ENCODE measurements at places on chromosomes 2 and 18. TPM values are rescaled to one million over a fixed set of nuclear protein-coding genes. Genes with fewer than 3 reads are reported as not detected.
A peak's percentile ranks its signal among the peaks of the same experiment; 100 is the strongest.

DNA sequence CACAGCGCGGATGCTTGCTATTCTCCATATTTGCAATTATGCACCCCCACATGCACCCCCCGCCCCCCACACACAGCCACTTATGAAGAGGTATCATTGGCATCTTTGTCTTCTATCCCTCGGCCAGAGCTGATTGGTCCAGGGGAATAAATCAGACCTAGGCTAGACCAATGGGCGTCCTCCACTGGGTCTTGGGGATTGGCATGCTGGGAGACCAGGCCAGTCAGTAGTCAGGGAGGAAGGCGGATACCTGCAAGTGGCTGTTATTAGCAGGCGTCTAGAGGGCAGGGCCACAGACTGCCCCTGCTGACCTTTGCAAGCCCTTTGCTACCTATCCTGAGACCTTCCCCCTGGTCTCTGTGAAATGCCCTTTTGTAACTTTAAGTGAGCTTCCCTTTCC is 30.0 kb downstream of the ATOH8 start:
- H3K36me3 ChIP-seq = no peaks in the 10 kb centered on the region
- no peak for DNase-seq
- H3K27me3 ChIP-seq = no peaks in the 10 kb centered on the region
- no peaks in the 10 kb centered on the region for H3K4me1 ChIP-seq
- H3K27ac ChIP-seq = no peak overlapping the region

DNA sequence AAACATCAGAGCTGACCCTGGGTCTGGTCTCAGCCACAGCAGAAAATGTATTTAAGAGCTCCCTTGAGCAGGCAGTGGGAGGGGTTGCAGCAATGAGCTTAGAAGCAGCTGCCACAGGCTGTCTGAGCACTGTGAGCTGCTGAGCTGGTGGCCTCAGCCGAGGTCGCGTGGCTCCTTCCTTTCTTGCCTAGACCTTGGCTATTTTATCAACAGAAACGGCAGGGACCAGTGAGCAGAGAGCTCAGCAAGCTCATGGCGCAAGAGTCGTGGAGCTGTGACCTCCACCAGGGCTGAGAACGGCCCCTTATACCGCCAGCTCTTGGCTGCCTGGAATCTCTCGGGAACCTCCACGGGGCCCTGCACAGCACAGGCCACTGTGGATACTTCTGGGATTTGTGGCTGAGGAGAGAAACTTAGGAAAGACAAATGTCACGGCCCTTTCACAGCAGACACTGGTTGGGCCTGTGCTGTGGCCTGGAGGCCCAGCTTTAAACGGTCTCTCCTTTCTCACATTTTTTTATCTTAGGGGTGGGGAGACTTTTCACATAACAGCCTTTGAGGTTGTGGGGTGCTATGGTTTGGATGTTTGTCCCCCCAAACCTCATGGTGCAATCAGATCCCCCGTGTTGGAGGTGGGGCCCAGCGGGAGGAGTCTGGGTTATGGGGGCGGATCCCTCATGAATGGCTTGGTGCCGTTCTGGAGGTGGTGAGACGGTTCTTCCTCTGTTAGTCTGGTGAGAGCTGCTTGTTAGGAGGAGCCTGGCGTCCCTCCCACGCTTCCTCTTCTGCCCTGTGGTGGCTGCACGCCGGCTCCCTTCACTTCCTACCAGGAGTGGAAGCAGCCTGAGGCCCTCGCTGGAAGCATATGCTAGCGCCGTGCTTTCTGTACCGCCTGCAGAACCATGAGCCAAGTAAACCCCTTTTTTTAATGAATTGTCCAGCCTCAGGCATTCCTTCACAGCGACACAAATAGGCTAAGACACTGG is 1.7 kb downstream of the ALLC start:
- no peak for DNase-seq
- no peak overlapping the region for H3K27ac ChIP-seq
- no peaks in the 10 kb centered on the region for H3K27me3 ChIP-seq
- H3K4me1 ChIP-seq = no peaks in the 10 kb centered on the region
- no peaks in the 10 kb centered on the region for H3K36me3 ChIP-seq
- no peak overlapping the region for H3K4me3 ChIP-seq

DNA sequence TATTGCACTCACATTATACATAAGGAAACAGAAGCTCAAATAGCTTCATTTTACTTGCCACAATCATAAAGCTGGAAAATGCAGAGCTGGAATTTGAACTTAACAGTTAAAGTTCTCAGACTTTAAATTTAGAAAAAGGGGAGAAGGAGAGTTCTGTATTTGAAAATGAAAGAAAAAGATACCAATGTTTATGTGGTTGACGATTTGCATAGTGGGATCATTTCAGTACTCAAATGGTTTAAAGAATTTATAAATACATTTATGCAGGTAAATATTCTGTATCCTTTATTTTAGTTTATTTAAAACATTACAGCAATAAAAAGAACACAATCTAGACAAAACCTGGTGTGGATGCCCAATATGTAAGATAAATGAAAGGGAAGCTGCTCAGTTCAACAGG is 25.5 kb upstream of the STAT4 start:
- H3K36me3 ChIP-seq = no peaks in the 10 kb centered on the region
- H3K27me3 ChIP-seq = no peaks in the 10 kb centered on the region
- no peak for DNase-seq
- H3K4me1 ChIP-seq = peaks cover 5% of the 10 kb centered on the region

DNA sequence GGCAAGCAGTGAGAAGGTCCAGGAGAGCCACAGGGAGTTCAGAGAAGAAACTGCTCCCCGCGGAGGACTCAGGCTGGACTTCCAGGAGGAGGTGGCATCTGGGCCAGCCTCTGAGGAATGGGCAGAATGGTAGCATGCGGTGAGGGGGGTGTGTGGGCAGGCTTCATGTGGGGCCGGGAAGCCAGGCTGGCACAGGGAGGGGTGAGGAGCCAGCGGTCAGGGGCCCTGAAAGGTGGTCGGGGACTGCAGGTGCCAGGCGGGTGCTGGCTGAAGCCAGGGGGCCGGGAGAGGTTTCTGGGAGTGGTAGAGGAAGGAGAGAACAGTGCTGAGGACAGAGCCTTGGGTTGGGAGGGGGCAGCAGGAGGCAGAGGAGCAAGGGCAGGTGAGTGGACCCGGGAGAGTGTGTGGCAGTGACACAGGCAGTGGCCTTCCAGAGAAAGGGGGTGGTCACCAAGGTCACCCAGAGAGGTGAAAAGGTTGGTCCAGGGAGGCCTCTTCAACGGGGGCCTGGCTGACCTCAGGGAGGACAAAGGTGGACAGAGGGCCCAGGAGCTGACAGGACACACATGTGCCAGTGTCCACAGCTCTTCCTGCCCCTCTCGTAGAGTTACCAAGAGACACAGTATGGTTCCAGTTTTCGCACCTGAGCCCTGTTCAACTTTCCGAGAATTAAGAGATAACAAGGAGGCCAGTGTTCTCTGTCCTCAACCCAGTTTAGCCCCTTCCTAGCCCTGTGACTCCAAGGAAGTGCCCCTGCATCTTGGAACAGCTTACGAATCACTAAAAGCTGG is 101.2 kb upstream of the ASB18 start:
- H3K4me1 ChIP-seq = 0 out of 2 replicates have a peak, but pooled peaks cover 6% of the 10 kb centered on the region
- no peak overlapping the region for H3K4me3 ChIP-seq
- DNase-seq = peak; percentile 17
- no peaks in the 10 kb centered on the region for H3K36me3 ChIP-seq
- H3K27me3 ChIP-seq = no peaks in the 10 kb centered on the region

DNA sequence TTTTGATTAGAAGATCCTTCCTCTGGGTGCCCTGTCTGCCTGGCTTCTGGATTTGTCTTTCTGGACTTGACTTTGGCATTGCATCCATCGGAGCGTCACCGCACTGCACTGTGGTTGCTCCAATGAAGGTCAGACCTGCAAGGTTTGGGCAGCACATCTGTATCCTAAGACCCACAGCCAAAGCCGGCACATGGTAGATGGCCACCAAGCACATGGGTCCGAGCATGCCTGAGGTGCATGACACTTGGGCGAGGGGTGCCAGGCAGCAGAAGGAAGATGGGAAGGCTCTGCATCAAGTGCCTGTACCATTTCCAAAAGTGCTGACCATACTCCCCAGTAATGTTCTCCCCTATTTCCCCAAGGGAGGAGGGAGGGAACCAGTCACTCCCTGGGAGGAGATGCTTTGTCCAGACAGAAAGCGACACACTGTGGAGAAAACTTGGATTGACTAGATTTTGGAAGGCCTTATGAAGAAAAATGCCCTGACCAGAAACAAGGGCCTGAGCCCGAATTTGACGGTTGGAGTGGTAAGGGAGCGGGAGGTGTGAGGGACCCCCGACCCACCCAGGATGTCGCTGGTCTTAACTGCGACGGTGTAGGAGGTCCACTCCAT is 149.9 kb downstream of the LOXHD1 start:
- no peak overlapping the region for H3K27ac ChIP-seq
- H3K4me1 ChIP-seq = no peaks in the 10 kb centered on the region
- H3K4me3 ChIP-seq = no peak overlapping the region
- no peaks in the 10 kb centered on the region for H3K36me3 ChIP-seq
- DNase-seq = peak; percentile 17
- no peaks in the 10 kb centered on the region for H3K27me3 ChIP-seq

DNA sequence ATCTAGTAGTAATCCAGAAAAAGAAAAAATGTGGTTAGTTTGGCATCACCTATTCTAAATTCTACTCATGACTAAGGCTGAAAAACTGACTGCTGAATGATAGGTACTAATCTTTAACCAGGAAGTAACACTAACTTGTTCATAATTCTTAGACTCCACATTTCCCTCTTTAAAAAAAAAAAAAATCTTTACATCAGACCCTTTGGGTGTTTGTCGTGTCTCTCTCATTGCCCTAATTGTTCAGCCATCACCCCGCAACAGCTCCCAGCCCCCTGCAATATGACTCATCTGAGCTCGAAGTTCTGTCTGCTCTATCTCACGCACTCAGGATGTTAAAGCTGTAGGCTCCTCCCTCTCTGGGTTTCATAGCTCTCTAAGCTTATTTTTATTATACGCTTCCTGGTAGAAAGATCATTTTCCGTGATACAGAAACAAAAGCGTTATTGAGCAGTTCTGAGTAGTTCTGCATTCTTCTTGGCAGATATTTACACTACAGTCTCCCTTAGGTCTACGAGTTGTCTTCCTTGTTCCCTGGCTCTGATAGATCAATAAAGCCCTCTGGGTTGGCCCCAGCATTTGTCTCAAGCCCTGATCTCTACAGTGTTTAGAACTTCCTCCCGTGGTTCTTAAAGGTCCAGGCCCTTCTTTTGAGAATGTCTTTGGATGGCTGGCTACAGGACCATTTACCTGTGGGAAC is 95.6 kb downstream of the TNFRSF11A start:
- DNase-seq = no peak
- no peaks in the 10 kb centered on the region for H3K27me3 ChIP-seq
- H3K4me3 ChIP-seq = no peak overlapping the region
- no peak overlapping the region for H3K27ac ChIP-seq
- no peaks in the 10 kb centered on the region for H3K4me1 ChIP-seq

DNA sequence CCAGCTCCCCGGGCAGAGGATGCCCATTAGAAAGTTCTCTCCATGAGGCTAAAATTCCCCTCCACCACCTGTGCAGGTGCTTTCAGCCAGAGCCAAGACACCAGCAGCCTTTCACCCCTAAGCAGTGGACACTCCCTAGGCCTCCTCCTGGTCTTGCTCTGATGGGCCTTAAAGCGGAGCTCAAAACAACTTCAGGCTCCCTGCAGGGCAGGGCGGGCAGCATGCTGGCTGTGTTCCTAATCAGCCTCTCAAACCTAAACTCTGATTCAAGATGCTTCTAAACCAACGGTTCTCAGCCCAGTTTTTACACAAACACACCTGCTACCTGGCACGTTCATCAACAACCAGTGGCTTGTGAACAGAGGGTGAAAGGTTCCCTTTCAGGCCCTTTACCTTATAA is 254.4 kb downstream of the TWIST2 start:
- peaks cover 5% of the 10 kb centered on the region for H3K36me3 ChIP-seq
- H3K27me3 ChIP-seq = no peaks in the 10 kb centered on the region
- H3K4me3 ChIP-seq = no peak overlapping the region
- no peak for DNase-seq

GRCh38 chr2:131067465-131068125 is 25.7 kb downstream of the FAM168B start:
- no peak for DNase-seq
- H3K4me3 ChIP-seq = no peak overlapping the region
- no peaks in the 10 kb centered on the region for H3K27me3 ChIP-seq
- no peaks in the 10 kb centered on the region for H3K4me1 ChIP-seq
- peaks cover 72% of the 10 kb centered on the region for H3K36me3 ChIP-seq
- H3K27ac ChIP-seq = no peak overlapping the region

GRCh38 chr2:138476940-138477339 is 24.6 kb upstream of the SPOPL start:
- no peaks in the 10 kb centered on the region for H3K4me1 ChIP-seq
- DNase-seq = no peak
- no peaks in the 10 kb centered on the region for H3K27me3 ChIP-seq
- no peak overlapping the region for H3K27ac ChIP-seq
- no peaks in the 10 kb centered on the region for H3K36me3 ChIP-seq

DNA sequence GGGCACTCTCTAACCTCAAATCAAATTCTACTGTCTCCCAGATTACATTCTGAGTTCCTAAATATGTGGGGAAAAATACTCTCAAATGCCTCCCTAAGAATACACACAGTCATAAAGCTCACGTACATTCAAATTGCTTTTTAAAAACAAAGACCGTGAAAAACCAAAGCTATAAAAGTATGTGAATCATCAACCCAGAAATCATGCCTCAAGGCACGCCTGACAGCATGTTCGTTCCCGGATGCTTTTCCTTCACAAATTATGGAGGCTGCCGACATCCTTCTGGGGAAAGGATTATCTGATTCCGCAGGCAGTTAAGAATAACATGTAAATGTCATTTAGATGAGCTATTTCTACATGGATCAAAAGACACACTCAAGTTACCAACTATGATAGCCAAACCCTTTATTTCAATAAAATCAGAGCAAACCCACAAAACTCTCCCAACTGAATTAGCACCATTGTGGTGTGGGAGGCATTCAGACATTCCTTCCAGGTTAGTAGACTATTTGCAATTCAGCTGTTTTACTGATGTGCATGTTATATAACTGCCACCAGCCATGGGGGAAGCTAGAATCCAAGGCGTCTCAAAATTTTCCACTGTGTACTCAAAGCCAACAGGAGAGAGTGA is 398.2 kb upstream of the TRIB2 start:
- H3K4me3 ChIP-seq = no peak overlapping the region
- DNase-seq = no peak
- no peak overlapping the region for H3K27ac ChIP-seq
- no peaks in the 10 kb centered on the region for H3K27me3 ChIP-seq
- H3K4me1 ChIP-seq = peaks cover 6% of the 10 kb centered on the region

DNA sequence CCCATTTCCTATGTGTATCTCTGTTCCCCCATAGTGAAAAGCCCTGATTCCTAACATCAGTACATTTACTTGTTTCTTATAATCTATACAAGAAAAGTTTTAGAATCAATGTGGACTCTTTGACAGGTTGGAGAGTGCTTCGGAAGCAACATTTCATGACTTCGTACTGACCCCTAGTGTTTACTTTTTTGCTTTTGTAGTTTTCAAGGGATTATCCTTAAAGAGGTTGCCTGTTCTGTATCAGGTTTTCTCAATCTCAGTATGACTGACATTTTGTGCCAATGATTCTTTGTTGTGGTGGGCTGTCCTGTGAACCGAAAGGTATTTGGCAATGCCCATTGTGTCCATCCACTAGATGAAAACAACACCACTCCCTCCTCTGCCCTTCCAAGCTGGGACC is 43.3 kb upstream of the SERPINB2 start:
- H3K4me3 ChIP-seq = no peak overlapping the region
- no peak for DNase-seq
- H3K27ac ChIP-seq = no peak overlapping the region
- no peaks in the 10 kb centered on the region for H3K27me3 ChIP-seq

Gene RAD51AP2
- not detected for total RNA-seq

Gene CCDC74A
- 10.0 TPM for total RNA-seq

Gene CFAP65
- 0.18 TPM for total RNA-seq

Gene MAPK4
- 1.9 TPM for total RNA-seq

Gene INPP5D
- 13.1 TPM for total RNA-seq

Gene MERTK
- 4.8 TPM for total RNA-seq

Gene TDRD15
- total RNA-seq = not detected
